ENCODE measurements at places on chromosomes 5 and 9.
A peak's percentile ranks its signal among the peaks of the same experiment; 100 is the strongest.

- no peak for DNase-seq
These were observed 174.9 kb upstream of the SPRY4 start for GRCh38 chr5:142499591-142500226.

- peak; percentile 73 for DNase-seq
These were observed at the start of gene GLRA1 for GRCh38 chr5:151924564-151925301. TSS of gene GLRA1 (minus strand) at chr5:151924851. CDS start at chr5:151924549, 302 bp downstream.

GRCh38 chr9:86022687-86023266 is 76.6 kb downstream of the GOLM1 start:
- no peak for DNase-seq

- peak; percentile 43 for DNase-seq
These were observed 2.0 kb downstream of the ERBIN start for GRCh38 chr5:65928322-65928752.

GRCh38 chr9:30193421-30193820 is 2191.0 kb upstream of the ACO1 start:
- no peak for DNase-seq

GRCh38 chr9:135244271-135245221 is 157.1 kb downstream of the OLFM1 start:
- no peak for DNase-seq

- peak; percentile 99 for DNase-seq
These were observed 57.2 kb downstream of the MLANA start for GRCh38 chr9:5947912-5948311.

GRCh38 chr5:61306531-61307131 is 25.4 kb upstream of the ZSWIM6 start:
- peak; percentile 23 for DNase-seq

GRCh38 chr5:174919351-174919750 is 195.0 kb downstream of the MSX2 start:
- no peak for DNase-seq

DNA sequence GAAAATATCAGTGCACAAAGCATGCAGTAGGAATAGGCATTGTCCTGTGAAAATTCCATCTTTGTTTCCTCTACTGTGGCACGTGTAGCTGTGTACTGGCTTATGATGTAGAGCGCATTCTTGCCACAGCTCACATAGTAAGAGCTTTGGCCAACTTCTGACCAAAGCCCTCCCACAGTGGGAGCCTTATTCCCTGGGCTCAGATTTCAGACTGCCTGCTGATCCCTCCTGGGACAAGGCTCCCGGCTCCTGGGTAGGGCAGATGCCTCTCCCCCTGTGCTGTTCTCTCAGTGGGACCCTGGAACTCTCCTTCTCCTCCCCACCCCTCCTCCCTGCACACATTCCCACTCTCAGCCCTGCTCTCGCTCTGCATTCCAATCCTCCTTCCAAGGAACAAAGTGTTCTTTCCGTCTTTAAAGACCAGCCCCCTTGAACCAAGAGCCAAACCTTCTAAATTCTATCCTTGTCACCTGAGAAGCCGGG is 17.5 kb downstream of the LCP2 start:
- DNase-seq = no peak

GRCh38 chr9:93244510-93245436 is 60.8 kb downstream of the WNK2 start:
- no peak for DNase-seq

DNA sequence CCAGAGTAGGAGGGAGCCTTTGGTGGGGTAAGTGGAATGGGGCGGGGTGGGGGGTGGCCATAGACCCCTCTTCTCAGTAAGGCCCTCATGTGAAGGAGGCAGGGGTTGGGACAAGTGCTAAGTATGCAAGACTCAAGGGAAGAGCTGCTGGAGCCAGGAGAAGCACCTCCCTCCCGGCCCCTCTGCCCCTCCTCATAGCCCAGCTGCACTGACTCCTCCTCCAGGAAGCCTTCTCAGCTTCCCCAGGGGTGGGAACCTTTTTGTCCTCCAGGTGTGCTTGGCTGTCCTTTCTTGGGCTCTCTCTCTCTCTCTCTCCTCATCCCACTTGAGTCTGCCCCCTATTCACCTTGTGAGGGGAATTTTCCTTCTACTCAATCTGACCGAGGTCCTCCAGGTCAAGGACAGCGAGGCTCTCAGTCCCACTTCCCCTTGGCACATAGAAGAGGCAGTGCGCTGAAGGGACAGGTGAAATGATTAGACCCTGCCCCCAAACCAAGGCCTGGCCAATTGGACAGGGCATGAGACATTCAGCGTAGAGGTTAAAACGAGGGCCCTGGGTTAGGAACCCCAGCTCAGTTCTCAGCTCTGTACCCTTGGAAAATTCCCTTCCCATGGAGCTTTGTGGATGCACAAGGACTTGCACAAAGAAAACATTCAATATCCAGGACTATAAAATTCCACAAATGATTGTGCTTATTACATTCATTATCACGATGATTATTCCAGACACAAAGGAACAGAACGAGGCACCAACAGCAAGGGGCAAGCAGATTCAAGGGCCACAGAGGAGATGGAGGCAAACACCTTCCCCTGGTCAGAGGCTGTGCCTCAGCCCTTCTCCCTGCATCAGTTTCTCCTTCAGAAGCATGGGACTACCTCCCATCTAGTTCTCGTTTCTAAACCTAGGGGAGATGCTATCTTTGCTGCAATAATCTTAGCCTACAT is 45.6 kb upstream of the IL17B start:
- no peak for DNase-seq

DNA sequence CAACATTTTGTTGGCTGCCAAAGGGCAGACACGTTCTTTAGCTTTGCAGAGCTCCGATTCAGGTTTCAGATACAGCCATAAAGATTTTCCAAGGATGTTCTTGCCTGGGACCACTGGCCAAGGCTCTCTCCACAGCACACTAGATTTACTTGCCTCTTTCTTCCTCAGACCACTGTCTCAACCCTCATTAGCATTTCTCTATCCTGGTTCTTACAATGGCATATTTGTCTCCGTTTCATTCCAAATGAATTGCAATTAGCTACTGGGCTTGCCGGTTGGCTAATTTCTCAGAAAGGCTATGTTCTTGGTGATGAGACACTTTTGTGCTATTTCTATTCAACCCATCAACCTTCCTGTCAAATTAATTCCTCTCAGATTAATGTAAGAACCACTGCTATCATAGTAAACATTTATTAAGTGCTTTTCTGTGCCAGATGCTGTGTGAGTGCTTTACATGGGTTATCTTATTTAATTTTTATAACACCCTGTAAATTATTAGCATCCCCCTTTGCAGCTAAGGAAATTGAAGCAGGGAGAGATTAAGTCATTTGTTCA is 118.4 kb upstream of the NR3C1 start:
- no peak for DNase-seq

GRCh38 chr5:151682751-151683331 is 3.9 kb downstream of the SPARC start:
- no peak for DNase-seq

GRCh38 chr9:115170358-115171073 is 52.6 kb upstream of the TNC start:
- DNase-seq = no peak

GRCh38 chr5:131634666-131634995 is 398 bp downstream of the RAPGEF6 start:
- peak; percentile 84 for DNase-seq

GRCh38 chr5:96687812-96688453 is 25.8 kb downstream of the CAST start:
- peak; percentile 82 for DNase-seq

GRCh38 chr9:35731415-35732184 is 395 bp downstream of the TLN1 start:
- no peak for DNase-seq

DNA sequence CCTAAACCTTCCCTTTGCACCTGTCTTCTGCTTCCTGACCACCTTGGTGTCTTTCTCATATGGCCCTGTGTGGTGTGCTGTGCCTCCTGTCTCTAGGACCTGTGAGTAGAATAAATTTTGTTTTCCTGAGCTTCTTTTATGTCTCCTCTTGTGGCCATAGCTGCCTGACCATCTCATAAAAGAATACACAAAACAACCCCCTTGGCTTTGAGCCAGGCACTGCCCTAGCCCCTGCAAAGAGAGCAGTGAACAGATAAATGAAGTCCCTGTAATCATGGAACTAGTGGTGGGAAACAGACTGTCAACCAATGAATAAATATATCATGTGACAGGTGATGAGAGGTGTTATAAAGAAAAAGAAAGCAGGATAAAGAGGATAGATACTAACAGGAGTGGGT is 485.1 kb downstream of the CSNK1G3 start:
- DNase-seq = no peak

- no peak for DNase-seq
These were observed 111.7 kb upstream of the NEK6 start for GRCh38 chr9:124146031-124146561.

GRCh38 chr5:84438456-84438855 is 53.8 kb upstream of the EDIL3 start:
- no peak for DNase-seq

DNA sequence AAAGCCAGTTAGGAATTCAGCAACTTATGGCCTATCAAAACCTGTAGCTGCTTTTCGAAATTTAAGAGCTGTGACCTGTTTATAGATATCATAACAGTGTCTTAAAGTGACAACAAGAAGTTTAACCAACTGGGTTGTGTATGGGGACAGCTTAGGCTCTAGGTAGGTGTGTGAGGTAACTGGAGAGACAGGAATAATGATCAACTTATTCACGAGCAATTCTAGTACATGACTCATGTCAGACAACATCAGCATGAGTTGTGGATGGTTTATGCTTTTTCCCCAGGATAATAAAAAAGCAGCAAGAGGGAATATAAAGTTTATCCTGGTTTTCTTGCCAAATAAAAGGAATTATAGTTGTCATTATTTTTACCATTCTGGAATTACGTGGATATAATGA is 88.6 kb downstream of the GDNF start:
- DNase-seq = no peak

DNA sequence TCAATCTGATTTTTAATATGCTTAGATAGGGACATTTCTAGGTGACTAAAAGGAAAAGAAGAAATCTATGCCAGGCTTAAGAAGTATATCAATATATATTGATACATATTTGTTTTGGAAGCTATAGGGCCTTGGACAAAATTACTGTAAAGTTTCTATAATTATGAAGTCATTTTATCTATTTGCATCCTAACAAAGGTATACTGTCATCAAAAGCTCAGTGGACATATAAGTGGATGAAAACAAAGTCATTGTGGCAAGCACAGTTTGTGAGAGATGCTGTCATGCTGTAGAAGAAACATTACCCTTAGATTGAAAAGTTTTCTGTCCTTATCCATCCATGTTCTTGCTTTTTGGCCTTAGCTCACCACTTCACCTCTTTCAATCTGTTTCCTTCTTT is 140.3 kb upstream of the SPEF2 start:
- no peak for DNase-seq

- DNase-seq = no peak
These were observed 198.7 kb downstream of the GNA14 start for GRCh38 chr9:77449240-77450084.

DNA sequence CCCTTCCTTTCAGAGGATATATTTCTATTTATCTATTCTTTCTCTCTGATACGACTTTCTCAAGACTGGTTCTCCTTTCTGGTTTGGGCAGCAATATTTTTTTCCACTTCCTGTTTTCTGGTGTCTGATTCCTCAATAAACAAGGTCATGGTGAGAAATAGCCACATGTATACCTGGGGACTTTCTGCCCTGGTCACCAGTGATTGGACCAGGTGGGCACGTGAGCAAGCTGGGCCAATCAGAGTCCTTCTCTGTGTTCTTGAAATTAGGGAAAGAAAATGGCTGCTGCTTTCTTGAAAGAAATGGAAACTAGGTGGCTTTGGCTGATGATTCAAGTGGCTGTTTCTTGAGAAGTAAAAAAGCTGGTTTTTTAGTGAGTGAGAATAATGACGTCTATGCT is 18.4 kb upstream of the GSN start:
- peak; percentile 90 for DNase-seq

GRCh38 chr9:105637787-105638395 is 24.4 kb upstream of the TAL2 start:
- DNase-seq = peak; percentile 13

- DNase-seq = peak; percentile 45
These were observed 78.6 kb upstream of the TBC1D9B start for GRCh38 chr5:179986328-179986727.

DNA sequence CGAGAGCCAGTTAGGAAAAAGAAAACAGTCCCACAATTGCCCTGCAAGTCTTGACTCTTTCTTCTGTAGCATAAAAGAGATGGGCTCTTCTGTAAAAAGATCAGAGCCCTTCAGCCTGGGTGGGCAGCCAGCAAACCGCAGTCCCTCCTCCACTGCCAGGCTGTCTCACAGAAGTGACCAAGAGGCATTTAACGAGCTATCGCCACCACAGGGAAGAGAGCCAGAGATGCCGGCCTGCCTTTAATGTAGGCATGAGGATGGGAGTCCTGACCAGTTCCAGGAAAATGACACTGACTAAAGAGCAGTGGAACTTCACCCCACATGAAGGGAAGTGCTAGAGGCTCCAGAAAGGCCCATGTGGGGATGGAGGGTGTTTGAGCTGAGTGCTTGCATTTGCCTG is 264.6 kb downstream of the NDUFS4 start:
- DNase-seq = no peak

DNA sequence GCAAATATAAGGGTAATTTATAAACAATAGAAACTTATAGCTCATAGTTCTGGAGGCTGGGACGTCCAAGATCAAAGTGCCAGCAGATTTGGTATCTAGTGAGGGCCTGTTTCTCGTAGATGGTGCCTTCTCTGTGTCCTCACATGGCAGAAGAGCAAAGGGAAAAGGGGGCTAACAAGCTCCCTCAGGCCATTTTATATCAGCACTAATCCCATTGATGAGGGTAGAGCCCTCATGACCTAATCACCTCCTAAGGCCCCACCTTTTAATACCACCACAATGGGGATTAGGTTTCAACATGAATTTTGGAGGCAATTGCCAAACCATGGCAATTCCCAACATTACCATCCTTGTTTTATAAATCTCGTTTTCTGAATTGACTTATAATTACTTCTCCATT is 259.8 kb downstream of the ARRDC3 start:
- no peak for DNase-seq

All from OCI-M1 (cell line).